ENCODE measurements at places on chromosomes 1 and 21.
A peak's percentile ranks its signal among the peaks of the same experiment; 100 is the strongest.

DNA sequence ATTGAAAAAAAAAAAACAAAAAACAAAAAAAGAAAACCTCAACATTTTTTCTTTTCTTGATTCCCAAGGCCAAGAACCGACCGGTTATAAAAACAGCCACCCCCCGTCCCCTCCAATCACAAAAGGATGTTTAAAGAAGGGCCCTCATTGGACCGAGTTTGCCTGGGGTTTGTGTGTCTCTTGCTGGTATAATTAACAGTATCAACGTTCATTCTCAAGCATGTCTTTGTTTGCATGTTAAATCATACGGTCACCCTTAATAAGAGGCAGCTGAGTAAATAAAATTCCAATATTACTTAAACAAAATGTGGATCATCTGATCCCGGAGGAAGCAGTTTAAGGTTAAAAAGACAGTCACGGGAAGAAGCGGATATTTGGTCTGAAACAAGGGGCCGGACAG lies 201.1 kb downstream of the PRDM2 start:
- DNase-seq, result peak; percentile 71

- peak; percentile 9 for DNase-seq
These were observed 12.4 kb upstream of the BSDC1 start for GRCh38 chr1:32406629-32407111.

- DNase-seq, result no peak
These were observed 58.0 kb upstream of the CTPS1 start for GRCh38 chr1:40921522-40921921.

- peak; percentile 21 for DNase-seq
These were observed 1.0 kb upstream of the HAO2 start for GRCh38 chr1:119367432-119368124.

GRCh38 chr1:69567652-69568420 lies at the start of gene LRRC7:
Gene LRRC7, plus strand, starts transcription at chr1:69567922. Its CDS starts 718 bp downstream, at chr1:69568640.
- peak; percentile 81 for DNase-seq

DNA sequence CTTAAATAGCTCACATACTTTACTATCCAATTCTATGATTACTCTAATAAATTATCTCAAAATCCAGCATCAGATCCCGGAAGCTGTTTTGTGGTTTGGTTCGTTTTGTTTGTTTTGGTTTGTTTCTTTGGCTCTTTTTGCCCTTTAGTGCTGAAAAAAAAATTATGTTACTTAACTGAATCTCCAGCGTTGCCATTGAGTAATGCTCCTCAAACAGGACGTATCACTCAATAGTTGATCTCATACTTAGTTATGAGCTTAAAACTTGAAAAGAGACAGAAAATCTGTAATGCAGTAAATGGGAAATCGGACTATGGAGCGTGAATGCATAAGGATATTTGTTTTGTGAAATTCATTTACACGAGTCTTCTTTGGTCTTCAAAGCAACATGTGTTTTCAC lies 533.8 kb upstream of the TMPRSS15 start:
- DNase-seq, result no peak

All from NCI-H69 (cell line).